Bone marrow (tissue), 2 donors: ENCODE measurements at places on chromosomes 6 and 20.

GRCh38 chr6:79733388-79733787 lies 102.3 kb downstream of the SH3BGRL2 start:
- DNase-seq: no peak

GRCh38 chr6:56484669-56485068 lies 158.0 kb downstream of the DST start:
- DNase-seq: no peak

GRCh38 chr20:31751126-31751525 lies 12.0 kb downstream of the TPX2 start:
- no peak for DNase-seq

DNA sequence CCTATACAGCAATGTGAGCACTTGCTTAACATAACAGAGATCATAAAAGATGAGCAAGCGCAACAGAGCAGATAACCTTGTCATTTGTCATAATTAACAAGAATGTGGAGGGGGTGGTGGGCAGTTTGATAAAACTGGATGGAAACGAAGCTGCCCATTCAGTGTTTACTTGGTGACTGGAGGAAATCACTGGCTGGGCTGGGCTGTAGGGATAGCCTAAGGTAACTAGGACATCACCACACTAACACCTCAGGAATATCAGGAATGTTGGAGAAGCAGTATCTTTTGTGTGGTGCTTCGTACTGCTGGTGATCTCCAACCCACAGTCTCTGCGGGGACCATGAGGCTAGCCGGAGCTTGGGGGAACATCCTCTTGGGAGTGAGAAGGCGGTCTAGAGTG lies 218.4 kb downstream of the HIVEP2 start:
- no peak for DNase-seq

DNA sequence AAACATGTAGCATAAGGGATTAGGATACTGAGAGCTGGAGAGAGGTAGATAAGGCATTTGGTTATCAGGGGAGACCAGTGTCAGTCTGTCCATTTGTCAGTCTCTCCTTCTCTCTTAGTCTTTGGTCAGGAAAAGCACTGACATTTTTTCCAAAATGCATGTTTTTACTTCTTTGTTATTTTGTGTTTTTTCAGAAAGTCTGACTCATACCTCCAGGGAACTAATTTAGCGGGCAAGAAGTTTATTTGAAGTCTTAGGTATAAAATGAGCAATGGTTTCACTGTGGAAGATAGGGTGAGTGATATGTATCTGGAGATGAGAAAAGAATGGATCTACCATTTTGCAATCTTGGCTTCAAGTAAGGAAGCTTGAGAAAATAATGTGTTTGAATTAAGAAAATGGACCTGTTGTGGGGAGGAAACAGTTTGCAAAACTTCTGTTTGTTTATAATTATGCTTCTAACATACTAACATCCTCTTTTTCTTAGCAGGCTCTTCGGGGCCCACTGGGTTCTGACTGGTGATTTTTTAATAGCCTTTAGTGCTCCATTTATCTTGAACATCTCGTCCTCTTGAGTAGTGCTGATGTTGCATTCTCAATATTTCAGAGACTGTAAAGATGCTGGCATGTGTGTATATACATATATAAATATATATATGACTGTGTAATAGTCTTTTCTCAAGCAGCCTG lies 66.9 kb upstream of the FABP7 start:
- DNase-seq: no peak

DNA sequence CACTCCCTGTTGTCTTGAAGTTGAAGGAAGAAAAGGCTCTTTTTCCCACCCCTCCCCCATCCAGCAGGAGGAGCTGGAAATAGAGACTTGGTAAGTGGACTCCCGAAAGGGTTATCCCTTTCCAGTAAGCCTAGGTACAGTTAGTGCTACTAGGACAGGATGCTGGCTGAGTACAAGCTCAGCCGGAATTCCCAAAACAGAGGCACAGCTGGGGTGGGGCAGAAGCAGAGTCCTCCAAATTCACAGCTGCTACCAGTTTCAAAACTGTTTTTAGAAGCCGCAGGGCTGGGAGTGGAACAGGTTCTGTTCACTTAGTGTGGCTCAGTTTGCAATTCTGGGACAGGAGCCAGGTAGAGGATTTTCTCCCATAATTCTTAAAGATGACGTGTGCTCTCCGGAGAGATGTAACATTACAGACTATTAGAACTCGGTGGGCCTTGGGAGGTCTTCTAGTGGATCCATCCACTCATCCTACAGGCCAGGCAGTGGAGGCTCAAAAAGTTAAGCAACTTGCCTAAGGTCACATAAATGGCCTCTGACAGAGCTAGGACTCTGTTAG lies 19.0 kb upstream of the UTRN start:
- DNase-seq: no peak
